ENCODE measurements at places on chromosomes 4 and X.
A peak's percentile ranks its signal among the peaks of the same experiment; 100 is the strongest.

DNA sequence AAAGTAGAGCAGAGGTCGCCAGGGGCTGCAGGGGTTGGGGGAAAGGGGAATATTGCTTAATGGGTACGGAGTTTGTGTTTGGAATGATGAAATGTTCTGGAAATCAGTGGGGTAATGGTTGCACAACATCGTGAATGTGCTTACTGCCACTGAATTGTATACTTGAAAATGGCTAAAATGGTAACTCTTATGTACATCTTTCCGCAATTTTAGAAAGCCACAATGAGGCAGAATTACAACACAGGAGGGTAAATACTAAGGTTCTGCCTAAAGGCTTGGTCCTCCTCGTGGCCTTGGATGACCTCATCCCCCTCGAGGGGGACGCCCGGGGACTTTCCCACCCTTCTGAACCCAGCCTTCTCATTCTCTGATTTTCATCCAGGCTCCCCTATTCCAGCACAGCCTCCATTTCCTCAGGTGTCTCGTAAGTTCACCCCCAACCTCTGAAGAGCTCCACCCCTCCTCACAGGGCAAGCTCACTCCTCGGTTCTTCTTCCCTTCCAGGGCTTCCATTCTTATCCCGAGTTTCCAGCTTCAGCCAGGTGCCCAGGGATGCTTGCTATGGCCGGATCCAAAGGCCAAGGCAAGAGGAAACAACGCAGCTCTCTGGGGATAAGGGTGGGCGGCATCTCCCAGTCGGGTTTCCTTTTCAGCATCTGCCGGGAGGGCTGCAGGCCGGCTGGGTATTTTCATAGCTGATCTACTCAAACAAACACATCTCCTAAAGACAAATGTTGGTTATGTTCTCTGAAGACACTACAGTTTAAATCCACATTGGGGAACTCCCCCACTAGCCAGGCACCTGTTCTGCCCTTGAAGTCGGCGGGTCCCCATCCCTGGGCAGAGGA is 71.3 kb upstream of the ACSL1 start:
- no peak for DNase-seq

GRCh38 chrX:3370656-3371055 is 24.2 kb upstream of the MXRA5 start:
- no peak for DNase-seq

DNA sequence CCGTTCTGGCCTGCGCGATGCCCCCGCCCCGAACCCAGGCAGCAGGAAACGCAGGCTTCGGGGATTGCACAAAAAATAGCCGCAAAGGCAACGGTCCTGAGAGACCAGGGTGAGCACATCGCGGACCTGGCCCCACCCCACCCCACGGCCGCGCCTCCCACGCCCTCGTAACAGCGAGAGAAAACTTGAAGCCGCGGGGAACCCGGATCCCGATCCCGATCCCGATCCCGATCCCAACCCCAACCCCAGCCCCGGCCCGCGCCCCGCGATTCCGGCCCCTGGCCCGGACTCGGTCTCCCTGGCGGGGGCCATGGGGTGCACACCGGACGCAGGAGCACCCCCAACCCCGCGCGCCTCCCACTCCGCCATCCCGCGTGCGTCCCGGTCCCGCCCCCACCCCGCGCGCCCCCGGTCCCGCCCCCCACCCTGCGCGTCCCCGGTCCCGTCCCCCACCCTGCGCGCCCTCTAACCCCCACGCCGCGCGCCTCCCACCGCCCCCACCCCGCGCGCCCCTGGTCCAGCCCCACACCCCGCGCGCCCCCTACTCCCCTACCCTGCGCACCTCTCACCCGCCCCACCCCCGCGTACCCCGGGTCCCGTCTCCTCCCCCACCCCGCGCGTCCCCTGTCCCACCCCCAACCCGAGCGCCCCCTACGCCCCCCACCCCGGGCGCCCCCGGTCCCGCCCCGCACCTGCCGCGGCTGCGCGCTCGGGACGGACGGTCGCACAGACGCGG is 29.0 kb downstream of the NOP14 start:
- peak; percentile 28 for DNase-seq

GRCh38 chrX:143988356-143988755 is 104.5 kb downstream of the UBE2NL start:
- DNase-seq: no peak

Data from fibroblast of skin of scalp (primary cell).